ENCODE measurements at places on chromosomes 4 and X.

DNA sequence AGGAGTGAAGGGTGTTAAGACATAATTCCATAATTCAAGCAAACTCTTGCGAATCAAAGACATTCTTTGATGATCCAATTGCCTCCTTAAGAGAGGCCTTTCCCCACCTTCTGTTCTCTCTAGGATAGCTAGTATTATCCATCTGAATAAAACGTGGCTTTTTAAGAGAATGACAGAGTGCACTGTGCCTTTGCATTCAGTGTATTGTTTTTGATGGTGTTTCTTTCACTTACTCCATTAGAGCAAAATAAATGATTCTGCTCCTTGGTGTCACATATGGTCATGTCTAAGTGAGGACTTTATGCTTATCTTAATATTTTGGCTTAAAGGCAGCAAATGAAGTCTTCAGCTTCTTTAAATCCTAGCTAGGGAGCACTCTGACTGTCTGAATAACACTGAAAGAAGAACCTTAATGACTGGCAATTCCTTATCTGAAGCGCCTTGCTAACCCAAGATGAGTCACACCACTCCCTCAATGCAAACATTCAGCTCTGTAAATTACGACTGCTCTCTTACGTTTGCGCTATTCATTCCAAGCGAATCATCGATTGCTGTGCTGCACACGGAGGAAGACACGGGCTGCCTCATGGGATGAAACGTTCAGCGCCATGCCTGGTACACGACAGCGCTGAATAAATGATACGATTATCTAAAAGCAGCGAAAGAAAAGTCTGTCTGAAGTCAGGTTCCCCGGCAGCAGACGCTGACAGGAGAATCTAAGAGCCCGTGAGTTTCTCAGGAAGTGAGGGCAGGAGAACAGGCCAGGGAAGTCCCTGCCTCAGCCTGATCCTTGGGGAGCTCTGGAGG is 35.1 kb upstream of the GEMIN8 start:
- no peak for DNase-seq

- DNase-seq = no peak
These were observed 10.7 kb upstream of the YIPF7 start for GRCh38 chr4:44661940-44662622.

DNA sequence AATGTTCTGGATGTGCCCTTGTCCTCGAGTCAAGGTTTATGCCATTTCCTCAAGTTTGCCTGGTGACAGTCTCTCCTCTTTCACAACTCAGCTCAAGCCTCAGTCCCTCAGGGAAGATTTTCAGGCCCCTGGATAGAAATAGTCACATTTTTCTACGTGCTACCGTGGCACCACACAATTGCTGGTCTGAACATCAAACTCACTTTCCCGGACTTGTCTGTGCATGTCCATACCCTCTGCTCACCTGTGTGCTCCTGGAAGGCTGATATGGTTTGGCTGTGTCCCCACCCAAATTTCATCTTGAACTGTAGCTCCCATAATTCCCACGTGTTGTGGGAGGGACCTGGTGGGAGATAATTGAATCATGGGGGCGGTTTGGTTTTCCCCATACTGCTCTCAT is 129.7 kb downstream of the HS3ST1 start:
- DNase-seq = no peak

GRCh38 chr4:185005219-185005819 is 13.0 kb upstream of the HELT start:
- DNase-seq = peak; percentile 60

GRCh38 chr4:138275963-138276621 is 33.9 kb upstream of the SLC7A11 start:
- no peak for DNase-seq

DNA sequence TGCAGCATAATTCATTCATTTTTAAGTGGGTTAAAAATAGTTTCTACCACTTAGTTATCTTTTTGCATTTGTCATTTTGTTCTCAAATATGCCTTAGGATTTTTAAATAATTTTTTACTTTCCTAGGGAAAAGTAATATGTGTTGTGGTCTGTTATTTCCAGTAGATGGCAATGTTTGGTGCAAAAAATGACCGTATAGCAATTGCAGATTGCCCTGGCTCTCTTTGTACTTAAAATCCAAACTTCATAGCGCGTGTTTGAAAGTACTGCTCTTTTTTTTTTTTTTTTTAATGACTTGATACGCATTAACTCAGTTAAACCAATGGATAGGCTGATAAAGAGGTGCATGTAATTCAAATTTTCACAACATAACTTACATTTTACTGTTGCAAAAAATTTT is 74.4 kb upstream of the RBMX start:
- DNase-seq = peak; percentile 14

GRCh38 chr4:2767705-2768074 is 11.6 kb upstream of the TNIP2 start:
- DNase-seq = no peak

DNA sequence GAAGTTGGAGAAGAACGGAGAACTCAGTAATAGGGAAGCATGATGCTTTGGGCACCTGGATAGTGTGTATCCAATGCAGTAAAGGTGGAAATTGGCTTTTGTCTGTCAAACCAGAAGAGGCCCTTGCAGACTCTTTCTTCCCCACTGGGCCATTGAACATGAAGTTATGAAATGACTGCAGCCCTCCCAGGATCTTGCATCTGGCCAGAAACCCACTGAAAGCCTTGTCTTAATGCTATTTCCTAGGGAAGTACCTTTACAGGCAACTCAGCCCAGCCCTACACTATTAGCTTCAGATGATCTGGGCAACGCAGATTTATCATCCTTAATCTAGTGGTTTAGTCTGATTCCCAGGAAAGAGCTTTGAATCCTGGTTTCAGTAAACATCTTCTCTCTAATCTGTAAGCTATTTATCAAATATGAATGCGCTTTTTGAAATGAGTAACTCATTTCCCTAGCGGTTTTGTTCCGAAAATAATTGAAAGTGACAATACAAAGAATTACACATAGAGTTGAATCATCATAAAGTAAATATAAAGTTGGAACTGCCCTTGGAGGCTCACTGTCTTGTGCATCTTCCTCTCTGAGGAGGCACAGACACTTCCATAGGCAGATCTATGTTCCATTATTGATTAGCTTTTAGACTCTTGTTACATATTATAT is 464.1 kb downstream of the IDS start:
- DNase-seq = no peak

DNA sequence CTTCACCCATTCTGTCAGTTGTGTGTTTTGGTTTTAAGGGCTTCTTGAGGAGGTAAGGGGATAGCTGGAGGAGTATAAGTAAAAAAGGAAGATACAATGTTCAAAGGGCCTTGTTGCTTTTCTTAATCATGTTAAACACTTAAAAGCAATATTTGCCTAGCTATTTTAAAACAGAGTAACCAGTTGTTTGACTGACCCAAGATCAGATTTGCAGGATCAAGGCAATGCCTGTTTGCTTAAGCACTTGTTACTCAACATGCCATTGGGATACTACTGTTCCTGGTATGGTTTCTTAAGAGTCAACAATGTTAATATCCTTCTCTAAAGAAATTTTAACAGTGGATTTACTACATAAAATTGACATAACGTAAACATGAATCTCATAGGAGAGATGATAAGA is 2.6 kb downstream of the DCLK2 start:
- DNase-seq = no peak

- DNase-seq = no peak
These were observed 308.0 kb downstream of the DHRSX start for GRCh38 chrX:2192584-2193272.

GRCh38 chr4:140581078-140581477 is 12.3 kb upstream of the UCP1 start:
- no peak for DNase-seq

- DNase-seq = no peak
These were observed 39.1 kb downstream of the HTT-AS start for GRCh38 chr4:3035249-3035648.

GRCh38 chr4:3239998-3240920 is 8.7 kb upstream of the MSANTD1 start:
- DNase-seq = no peak

DNA sequence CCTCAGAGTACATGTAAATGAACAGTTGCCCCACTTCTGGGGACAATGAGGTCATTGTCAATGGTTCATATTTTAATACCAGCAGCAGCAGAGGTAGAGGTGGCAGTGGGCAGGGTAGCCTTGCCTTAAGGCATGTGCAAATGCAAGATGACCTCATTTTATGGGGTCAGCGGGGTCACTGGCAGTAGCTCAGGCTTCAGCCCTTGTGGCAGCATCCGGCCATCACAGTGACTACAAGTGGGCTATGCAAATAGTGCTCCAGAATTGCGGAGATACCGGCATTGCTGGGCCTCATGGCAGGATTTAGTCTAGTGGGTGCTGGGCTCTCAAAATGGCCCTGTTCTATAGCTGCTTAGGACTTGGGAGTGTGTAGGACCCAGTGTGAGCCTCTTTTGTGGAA is 144.7 kb downstream of the FAM47A start:
- peak; percentile 24 for DNase-seq

DNA sequence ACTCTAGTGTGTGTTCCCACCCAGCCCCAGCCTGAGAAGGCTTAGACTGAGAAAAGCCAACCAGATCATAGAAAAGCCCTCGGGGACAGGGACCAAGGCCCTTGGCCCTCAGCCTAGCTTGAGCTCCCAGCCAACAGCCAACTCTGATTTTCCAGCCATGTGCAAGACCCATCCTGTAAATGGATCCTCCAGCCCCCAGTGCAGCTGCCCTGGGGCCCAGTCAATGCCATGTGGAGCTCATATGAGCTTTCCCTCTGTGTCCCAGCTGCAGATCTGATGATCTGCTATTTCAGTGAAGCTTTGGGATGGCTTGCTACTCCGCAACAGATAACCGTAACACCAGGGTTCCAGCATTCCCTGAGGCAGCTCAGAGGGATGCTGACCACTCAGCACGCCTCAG is 40.5 kb upstream of the CDKN2AIP start:
- no peak for DNase-seq

GRCh38 chrX:116172976-116173375 is 2.4 kb downstream of the AGTR2 start:
- peak; percentile 87 for DNase-seq

DNA sequence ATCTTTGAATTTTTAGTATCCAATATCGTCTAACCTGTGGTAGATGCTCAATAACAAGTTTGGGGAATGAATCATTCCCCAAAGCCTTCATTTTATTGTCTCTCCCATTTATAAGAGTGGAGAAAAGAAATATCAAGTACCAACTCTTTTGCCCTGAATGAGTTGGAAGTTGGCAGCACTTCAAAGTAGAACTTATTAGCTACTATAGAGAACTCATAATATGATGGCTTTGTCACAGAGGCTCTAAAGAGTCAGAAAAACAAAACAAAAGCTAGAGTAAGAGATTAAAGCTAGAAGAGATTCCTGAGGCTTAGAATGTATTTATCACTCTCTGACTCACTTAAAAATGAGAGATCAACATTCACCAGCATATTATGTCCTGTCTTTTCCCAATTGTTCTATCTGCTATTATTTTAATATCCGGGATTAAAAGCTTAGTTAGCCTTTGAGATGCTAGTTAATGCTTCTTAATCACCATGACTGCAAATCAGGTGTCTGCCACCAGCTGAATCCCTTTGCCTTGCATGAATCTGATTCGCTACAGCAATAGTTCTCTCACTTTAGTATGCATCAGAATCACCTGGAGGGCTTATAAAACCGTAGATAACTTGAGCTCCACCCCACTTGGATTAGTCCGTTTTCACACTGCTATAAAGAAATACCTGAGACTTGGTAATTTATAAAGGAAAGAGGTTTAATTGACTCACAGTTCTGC is 77.9 kb downstream of the PALLD start:
- DNase-seq = no peak

GRCh38 chrX:46326161-46326560 is 219.1 kb downstream of the ZNF674 start:
- no peak for DNase-seq

DNA sequence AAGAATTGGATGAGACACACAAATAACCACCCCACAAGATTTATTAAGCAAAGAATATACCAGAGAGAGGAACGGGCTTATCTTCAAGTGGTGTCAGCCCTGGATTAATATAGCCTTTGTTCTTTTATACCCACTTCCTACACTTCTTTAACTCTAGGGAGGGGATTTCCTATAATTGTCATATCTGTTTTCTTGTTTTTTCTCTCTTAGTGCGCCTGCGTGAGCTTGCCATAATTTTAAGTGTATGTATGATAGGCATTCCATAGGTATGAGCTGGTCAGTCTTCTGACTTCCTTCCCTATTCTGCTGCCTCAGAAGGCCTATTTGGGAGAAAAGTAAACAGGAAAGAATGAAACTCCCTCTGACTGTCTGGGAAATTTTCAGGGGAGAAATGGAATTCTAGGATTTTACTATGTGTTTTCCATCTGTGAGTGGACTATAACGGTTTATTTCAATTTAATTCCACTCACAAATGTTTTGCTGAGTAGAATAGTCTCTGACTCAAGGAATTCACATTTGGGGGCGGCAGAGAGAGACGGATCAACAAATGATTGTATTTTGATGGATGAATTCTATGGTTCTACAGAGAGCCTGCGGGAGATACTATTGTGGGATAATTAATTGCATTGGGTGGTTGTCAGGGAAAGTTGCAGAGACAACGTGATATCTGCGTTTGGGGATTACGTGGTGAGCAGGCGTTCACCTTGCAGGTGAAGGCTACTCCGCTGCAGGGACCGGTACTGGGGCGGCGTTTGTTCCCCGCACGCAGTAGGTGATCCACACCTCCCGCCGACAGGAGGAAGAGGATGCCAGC is 626 bp upstream of the CEP135 start:
- peak; percentile 56 for DNase-seq

DNA sequence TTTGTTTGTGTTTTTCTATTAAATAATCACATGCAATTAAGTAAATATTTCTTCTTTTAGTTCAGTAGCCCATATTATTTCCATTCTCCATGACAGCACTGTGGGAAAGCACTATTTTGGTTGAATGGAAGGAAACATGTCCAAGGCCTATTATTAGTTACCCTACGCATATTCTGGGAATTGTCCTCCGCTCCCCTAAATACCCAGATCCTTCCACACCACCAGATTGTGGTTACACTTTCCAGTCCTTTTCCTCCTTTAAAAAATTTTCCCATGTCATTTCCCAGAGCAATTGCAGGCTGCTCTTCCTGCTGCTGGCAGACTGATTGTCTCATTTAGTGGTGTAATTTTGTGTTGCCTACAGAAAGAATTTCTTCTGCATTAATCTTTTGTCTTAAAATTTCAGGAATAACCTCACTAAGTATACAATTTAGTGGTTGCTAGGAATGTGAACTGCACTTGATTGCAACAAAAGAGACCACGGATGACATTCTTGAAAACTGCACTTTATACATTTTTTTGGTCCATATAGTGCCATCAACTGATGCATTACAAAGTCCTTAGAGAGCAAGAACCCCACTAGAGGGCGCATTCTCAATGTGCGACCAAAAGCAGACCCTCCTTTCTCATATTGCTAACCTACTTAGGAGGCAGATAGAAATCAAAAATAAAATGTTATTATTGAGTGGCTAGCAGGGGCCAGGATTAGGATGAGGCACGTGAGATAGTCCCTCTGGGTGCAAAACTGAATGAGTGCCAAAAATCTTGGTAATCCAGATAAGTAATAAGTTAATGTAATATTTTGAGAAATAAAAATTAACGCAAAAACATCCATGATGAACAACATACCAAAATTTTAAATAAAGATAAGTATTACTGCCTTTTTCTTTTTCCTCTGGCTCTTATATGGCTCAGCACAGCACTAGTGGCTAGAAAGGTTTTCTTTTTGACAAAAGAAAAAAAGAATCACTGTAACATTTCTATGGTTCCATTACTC is 98.8 kb upstream of the IQCM start:
- peak; percentile 71 for DNase-seq

GRCh38 chrX:40773809-40774208 is 38.5 kb upstream of the MED14 start:
- DNase-seq = no peak
